Occipital lobe (tissue), 3 donors: ENCODE measurements at places on chromosomes 11 and 22. TPM values are rescaled to one million over a fixed set of nuclear protein-coding genes. Genes with fewer than 3 reads are reported as not detected.

Gene SPA17
- total RNA-seq = 5.1 TPM

- no peak for DNase-seq
These were observed 72.7 kb upstream of the PITPNB start for GRCh38 chr22:27991586-27992293.

Gene FAM227A
- 3.7 TPM for total RNA-seq

DNA sequence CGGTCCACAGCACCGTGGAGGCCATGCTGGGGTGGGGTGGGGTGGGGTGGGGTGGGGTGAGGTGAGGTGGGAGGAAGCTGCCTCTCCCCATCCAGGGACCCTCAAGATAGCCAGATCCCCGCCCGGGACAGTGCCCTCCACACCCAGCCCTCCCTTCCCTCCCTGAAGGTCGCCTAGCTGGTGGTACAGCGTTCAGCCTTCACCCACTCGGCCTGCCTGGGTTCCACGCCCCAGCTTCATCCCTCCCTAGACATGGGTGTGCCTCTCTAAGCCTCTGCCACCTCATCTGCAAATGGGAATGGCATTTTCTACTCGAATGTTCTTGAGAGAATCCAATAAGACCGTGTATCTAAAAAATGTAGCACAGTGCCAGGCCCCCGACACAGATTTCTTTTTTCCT, 17.8 kb downstream of the KCTD17 start:
- no peak for DNase-seq

DNA sequence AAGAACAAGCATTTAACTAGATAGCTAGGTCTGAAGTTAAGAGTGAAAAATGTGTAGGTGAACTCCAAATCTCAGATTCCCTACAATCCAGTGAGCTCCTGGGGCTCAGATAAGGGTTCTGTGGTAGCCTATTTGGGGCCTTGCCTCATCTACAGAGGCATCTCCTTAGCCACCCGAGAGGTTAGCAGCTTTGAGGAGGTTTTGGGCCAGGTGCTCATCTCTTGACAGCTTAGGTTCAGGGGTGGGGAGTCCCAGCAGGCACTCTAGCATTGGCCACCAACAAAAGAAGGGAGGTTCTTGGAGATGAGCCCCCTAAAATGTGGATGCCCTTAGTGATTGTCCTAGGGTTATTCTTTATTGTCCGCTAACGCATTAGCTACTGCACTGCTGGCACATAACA, 184.4 kb upstream of the B3GAT1 start:
- no peak for DNase-seq

Gene SSTR3
- not detected for total RNA-seq

GRCh38 chr11:117080370-117080769, 17.9 kb downstream of the SIK3 start:
- no peak for DNase-seq

GRCh38 chr22:42188808-42189447, 58.3 kb upstream of the CYP2D6 start:
- no peak for DNase-seq

GRCh38 chr11:128931668-128932067, 11.0 kb downstream of the TP53AIP1 start:
- no peak for DNase-seq

Gene TCN2
- total RNA-seq = 8.4 TPM

Gene SLC17A6
- total RNA-seq = 21.2 TPM

- DNase-seq = no peak
These were observed 55.6 kb upstream of the RRM1 start for GRCh38 chr11:4039011-4039410.

- DNase-seq = no peak
These were observed 2.4 kb upstream of the RANGAP1 start for GRCh38 chr22:41288245-41288946.

GRCh38 chr22:20218987-20219386, 49.1 kb downstream of the RTN4R start:
- no peak for DNase-seq

GRCh38 chr11:37689951-37690350, 1091.9 kb upstream of the RAG2 start:
- no peak for DNase-seq
